ENCODE measurements at places on chromosomes 16 and 17.

DNA sequence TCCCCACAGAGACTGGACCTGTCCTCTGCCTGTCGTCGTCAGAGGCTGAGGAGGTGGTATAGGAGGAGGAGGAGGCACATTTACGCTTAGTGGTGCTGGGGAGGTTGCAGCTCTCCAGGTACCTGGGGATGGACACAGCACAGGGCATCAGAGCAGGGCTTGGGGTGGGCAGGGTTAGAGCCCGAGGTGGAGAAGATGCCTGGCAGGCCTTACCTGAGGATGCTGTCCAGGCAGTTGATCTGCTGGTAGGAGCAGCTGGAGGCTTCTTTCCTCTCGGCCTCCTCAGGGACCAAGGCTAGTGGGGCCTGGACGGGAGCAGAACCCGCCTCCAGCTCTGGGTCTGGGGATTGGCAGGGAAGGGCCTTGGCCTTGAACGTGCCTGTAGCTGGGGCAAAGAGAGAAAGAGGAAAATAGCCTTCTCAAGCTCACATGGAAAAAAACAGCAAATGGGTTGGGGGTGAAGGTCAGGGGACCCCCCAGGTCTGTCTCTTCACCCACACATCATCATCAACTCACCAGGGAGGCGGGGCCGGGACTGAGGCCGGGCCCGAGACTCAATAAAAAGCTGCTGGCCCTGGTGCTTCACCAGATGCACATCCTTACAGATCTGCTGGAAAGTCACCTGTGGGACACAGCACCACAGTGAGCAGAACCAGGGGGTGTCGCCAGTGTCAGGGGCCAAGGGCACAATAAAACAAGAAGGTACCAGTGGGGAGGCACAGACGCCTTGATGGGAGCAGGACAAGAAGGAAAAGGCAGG, 5.6 kb downstream of the PER1 start:
- DNase-seq: no peak

GRCh38 chr16:24074574-24074973, 181.6 kb upstream of the CACNG3 start:
- no peak for DNase-seq

DNA sequence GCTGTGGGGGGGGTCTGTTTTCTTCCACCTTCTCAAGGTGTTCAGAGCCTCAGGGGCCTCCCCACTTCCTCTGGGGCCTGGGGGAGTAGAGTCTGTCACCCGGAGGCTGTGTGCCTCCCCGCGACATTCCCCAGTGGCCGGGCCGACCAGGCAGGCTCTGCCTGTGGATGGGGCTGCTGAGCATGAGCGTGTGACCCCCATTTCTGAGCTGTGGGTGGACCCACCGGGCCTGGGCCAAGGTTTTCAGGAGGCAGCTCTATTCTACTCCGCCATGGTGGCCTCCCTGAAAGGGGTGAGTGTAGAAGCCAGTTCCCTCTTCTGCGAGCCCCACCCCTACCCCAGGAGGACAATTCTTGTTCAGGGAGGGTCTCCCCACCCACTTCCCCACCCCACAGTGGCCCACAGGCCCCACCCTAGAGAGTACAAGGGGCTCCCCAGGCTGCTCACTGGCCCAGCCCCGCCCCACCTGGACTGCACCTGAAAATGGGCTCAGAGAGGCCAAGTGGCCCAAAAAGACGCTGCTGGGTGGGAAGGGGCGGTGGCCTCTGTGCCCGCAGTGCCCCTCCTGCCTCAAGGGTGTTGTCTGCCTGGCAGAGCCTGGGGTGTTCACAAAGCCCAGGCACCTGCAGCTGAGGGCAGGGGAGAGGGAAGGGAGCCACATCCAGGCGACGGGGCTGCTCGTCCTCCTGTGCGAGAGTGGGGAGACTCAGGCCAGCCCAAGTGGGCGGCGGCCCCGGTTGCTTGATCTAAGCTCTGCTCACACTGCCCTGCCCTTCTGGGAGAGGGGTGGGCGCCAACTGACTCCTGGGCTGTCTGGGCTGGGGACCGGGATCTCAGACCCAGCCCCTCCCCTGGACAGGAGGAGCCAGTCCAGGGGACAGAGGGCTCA, 1.3 kb downstream of the MSLN start:
- DNase-seq: no peak

DNA sequence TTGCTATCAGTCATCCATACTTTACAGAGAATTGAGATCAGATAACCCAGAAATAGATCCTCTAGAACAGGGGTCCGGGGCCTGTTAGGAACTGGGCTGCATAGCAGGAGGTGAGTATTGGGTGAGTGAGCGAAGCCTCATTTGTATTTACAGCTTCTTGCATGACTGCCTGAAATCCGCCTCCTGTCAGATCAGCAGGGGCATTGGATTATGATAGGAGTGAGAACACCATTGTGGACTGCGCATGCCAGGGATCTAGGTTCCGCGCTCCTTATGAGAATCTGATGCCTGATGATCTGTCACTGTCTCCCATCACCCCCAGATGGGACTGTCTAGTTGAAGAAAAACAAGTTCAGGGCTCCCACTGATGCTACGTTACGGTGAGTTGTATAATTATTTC, 13.0 kb upstream of the SCIMP start:
- DNase-seq: no peak

DNA sequence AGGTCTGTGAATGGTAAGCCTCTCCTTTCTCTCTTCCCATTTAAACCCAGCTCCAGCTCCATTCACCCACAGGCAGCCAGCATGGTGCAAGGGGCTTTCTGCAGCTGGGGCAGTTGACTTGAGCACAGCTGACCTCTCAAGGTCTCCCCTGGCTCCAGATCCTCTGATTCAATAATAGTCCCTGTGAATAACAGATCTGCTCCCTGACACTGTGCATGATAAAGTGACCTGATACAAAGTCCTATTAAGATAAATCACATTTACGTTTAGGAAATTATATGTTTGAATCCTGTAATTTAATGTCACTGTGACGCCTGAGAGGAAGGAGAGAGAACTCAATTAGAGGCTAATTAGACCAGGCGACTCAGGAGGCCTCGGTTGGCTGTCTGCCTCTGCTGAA, 540.4 kb upstream of the CDH11 start:
- no peak for DNase-seq

GRCh38 chr17:51014129-51014528, 106.5 kb downstream of the SPAG9 start:
- DNase-seq: no peak

DNA sequence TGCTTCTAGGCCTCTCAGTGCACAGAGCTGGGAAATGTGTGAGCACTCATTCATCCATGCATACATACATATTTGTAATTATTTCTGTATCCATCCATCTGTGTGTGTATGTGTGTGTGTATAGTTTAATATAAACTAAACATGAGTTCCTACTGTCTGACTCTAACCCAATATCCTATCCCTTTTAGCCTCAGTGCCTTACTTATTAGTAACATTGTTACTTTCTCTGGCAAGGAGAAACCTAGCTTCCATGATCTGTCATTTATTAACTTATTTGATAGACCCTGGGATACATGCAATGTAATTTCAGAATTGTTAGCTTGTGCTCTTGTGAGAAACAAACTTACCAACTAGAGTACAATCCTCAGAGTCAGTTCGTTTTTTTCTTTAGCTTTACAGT, 59.0 kb upstream of the WSCD1 start:
- no peak for DNase-seq

DNA sequence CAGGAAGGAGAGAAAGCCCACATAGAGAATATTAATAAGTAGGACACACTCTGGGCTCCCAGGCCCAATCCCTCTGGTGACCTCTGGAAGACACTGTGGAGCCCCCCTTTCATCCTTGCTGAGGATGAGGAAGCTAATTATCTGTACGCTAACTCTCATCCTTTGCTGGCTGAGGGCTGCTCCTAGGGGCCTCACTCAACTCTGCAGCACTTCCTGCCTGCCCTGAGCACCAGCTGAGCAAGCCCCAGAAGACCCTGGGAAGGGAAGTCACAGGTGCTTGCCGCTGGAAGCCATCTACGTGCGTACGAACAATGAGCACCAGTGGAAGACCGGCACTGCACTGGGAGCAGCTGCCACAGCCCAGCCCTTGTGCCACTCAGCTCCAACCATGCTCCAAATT, 145.8 kb upstream of the CDH5 start:
- no peak for DNase-seq

DNA sequence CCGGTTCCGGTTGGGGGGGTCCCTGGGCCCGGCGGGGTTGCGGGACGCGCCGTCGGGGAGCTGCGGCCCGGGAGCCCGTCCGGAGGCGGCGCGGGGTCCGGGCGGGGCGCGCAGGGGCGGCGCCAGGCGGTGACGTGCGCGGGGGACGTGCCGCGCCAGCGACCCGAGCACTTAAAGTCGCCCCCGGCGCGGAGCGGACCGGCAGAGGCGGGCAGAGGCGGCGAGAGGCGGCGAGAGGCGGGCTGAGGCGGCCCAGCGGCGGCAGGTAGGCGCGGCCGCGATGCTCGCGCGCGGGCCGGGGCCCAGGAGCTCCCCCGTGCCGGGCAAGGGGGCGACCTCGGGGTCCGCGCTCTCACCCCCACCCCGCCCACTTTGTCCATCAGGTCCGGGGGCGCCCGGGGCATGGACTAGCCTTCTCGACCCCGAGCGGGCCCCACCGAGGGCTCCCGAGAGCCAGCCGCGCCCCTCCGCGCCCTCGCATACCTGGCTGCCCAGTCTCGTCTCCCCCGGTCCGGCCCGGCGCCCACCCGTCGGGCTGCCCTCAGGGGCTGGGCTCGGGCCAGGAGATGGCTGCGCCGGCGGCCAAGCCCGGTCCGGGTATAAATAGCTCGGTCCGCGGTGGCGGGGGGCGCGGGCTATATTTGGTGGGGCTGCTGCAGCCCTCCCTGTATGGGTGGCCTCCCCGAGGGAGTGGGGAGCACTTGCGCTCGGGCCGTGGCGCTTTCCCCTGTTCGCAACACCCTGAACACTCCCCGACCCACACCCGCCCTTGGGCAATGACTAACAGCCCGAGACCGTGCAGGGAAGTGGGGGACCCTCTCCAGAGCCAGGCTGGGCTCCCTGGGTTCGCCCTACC, at the start of gene SLC16A3:
Gene SLC16A3, plus strand, starts transcription at position 201 of the 856 bp plus-strand sequence. CDS start 6,967 bp downstream, outside the sequence.
- no peak for DNase-seq

- no peak for DNase-seq
Measured at GRCh38 chr17:74532115-74532514, 840 bp upstream of the CD300LB start.

- no peak for DNase-seq
Measured at GRCh38 chr16:3988011-3988410, 107.5 kb upstream of the CREBBP start.

GRCh38 chr16:89184933-89185794, 13.6 kb downstream of the CDH15 start:
- DNase-seq: no peak

- no peak for DNase-seq
Measured at GRCh38 chr17:44829523-44830358, at the start of gene GJC1. Gene GJC1, minus strand, starts transcription at chr17:44830287. Its CDS starts 24,470 bp downstream, at chr17:44805817.

DNA sequence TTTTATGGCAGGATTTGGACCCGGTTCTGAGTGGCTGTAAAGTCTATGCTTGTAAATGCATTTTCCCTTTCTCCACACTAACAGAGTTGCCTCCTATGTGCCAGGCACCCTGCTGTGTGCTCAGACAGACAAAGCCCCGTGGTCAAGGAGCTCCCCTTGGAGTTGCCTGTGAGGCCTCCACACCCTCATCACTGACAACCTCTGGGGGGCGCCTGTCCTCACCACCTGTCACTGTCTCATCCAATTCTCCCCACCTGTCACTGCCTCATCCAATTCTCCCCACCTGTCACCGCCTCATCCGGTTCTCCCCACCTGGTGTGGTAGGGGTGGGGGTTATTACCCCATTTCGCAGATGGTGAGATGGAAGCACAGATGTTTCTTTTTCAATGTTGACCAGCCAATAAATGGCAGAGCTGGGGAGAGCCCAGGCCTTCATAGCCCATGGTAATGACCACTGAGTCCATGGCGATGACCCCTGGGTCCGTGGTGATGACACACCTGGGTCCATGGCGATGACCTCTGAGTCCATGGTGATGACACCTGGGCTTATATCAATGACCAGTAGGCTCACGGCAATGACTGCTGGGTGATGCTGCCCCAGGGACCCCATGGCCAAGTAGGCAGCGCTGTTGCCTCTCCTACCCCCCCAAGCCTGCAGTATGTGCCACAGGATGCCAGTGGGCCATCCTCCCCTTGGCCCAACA, 150.1 kb downstream of the IRF8 start:
- DNase-seq: no peak

DNA sequence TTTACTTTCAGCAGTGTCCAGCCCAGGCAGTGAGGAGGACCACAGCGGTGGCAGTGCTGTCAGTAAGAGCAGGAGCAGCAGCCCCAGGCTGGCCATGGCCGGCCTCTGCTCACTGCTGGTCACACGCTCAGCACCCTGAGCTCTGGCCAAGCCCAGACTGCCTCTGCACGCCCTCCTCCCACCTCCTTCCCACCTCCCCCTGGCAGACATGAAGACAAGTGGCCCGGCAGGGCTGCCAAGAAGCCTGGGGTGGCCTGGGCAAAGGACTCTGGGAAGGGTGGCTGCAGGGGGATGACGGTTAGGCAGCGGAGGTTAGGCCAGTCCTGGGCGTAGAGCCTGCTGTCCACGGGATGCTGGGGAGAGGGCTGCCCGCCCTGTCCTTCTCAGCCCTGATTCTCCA, at the start of gene C16orf89:
Gene C16orf89, minus strand, starts transcription at position 144 of the 400 bp plus-strand sequence. Its CDS starts 48 bp downstream, at position 96.
- no peak for DNase-seq

GRCh38 chr17:50865868-50866260, 290 bp downstream of the TOB1 start:
- no peak for DNase-seq

- no peak for DNase-seq
Measured at GRCh38 chr16:48498769-48499631, 111.0 kb downstream of the N4BP1 start.

- DNase-seq: peak; percentile 44
Measured at GRCh38 chr17:51035431-51035830, 85.2 kb downstream of the SPAG9 start.

DNA sequence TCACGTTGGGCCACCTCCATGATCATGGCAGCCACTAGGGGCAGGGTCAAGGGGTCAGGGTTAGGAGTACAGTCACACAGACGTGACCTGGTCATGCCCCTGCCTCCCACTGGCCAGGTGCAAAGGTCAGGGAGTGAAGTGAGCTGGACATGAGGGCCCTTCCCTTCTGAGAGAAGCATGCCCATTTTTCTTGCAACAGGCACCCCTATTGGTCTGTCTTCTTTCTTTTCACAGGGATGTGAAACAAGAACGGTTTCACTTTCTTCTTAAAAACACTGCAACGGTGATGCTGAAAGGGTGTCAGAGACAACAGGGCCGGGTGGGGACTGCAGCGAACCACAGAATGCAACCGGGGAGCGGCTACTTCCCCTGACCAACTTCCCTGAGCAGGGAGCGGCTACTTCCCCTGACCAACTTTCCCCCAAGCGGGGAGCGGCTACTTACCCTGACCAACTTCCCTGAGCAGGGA, 52.1 kb upstream of the DOC2B start:
- DNase-seq: no peak

Measured in NCI-H1048 (cell line).